ENCODE measurements at places on chromosomes 6 and 20.

DNA sequence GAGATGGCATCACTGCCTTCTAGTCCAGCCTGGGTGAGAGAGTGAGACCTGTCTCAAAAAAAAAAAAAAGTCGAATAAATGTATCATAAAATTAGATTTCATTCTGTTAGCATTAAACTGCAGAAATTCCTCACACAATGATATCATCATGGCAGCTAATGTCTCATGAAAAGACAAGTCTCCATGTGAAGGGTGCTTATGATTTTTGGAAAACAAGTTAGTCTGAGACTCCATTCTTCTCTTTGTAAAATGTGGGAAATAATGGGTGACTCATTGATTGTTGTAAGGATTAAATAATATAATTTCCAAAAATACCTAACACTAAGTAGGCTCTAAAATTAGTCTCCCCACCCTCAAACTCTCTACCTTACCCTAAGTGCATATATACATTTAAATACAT, 49.6 kb upstream of the CDYL start:
- DNase-seq = no peak

DNA sequence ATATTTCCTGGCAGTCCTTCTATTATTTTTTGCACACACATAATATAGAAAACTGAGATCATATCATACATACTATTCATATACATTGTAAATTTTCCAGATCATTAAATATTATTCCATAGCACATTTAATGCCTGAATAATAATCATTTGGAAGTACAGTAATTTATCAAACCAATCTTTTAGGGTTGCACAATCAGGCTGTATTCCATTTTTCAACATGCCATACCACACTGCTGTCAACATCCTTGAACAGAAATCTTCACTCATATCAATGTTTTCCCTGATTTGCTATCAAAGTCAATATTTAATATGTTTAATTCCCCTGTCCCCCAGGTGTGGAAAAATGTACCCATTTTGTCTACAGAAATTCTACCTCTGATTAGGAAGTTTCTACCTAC, 122.7 kb upstream of the ADGRF1 start:
- DNase-seq = no peak

GRCh38 chr6:50585441-50586330, 127.6 kb upstream of the TFAP2D start:
- no peak for DNase-seq

DNA sequence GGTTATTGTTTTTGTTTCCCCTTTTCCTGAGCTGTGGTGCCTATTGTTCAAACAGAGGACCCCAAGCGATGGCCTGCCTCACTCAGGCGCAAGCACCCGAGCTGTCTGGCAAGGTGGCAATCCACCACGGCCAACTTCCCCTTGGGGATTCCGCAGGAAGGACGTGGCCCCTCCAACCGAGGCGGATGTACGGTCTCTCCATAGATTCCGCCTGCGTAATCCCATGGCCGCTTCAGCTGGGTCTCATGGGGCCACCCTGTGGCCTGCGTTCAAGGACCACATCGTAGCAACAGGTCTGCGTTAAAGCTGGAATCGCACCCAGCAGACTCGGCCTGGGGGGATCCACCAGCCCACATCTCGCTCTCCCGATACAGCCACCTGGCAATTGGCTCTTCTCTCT, 79.9 kb downstream of the CEBPB start:
- DNase-seq = no peak

DNA sequence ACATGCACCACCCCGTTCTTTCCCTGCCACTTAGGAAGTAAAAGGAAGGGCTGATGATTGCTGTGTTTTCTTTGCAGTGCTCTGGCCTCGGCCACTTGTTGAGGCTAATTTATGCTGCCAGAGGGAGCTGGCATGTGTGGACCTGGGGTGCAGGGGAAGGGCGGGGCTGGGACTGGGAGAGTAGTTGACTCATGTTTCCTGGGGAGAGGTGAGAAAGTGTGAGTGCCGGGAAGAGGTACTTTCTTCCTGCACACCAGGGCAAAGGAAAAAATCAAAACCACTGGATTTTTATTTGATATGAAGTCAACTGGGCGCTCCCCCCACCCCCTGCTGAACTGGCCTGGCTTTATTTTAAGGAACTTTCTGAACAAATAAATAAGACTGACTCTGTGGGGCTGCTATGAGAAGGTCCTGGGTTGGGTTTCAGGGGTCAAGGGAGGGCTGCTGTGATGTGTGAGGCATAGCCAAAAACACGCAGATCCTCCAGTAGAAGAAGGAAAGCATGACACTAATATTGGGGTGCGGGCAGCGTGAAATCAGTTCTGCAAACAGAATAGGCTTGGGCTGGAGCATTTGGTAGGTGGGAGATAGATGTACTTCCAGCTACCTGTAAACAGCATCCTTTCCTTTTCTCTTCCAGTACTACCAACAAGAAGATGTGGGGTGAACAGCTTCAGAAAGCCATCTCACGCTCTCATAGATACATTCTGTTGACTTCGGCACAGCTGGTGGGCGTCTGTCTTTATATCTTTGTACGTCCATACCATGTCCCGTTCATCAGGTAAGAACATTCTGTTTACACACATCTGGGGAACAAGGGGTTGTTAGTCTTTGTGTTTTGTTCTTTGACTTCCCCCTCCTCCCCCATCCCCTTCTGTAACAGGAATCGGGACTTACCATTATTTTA, 87.5 kb downstream of the SYNJ2 start:
- DNase-seq = peak; percentile 53

- no peak for DNase-seq
Measured at GRCh38 chr20:23103284-23104018, 17.3 kb upstream of the CD93 start.

GRCh38 chr6:15893556-15894253, 230.9 kb upstream of the DTNBP1 start:
- no peak for DNase-seq

DNA sequence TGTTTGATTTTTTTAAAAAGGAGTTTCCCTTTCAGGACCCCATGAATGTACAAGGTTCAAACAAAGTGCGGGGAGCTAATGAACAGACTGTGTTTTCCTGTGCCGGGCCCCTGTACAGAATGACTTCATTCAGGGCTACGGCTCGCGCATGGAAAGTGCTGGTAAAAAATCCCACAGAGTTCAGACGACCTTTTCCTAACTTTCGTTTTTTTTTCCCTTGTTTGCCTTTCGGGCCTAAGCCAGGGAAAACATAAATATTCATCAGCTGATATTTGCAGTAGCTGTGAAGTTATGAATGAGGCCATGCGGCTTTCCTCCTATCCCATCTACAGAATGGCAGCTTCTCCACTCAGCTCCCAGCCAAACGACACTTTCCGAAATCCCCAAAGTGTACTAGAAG, 74.0 kb downstream of the HAO1 start:
- no peak for DNase-seq

DNA sequence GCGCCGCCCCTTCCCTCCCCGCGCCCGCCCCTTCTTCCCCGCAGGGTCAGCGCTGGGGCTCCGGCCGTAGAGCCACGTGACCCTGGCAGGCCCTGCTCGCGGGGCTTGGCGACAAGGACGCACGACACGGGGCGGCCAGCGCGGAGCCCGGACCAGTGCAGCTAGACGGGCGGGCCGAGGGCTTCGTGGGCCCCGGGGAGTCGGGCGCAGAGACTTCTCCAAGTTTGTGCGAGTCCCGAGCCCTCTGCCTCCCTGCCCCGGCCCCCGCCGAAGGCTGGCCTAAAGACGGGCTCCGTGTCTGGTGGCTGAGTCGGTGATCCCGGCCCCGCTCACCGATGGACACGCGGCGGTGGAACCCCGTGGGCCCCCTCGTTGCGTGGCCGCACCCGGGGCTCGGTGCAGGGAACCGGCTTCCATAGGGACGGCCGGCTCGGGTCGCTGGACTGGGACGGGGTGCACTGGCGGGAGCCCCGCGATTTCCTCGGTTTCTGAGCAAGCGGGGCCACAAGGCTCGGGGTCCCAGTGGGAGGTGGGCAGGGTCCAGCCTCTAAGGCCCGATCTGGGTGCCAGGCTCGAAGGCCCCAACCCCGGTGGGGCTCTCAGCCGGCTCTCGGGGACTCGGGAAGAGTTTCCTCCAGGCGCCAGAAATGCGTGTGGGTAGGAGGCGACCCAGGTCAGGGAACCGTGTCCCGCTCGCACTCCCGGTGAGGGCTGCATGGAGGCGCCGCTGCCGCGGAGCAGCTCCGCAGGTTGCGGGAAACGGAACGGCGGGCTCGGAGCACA, 452 bp upstream of the GATA5 start:
- no peak for DNase-seq

- DNase-seq = peak; percentile 51
Measured at GRCh38 chr6:149864578-149865535, 698 bp upstream of the LRP11 start.

- DNase-seq = no peak
Measured at GRCh38 chr6:74167511-74167910, 471.5 kb downstream of the CD109 start.

GRCh38 chr6:16673011-16673797, 88.1 kb downstream of the ATXN1 start:
- DNase-seq = no peak

DNA sequence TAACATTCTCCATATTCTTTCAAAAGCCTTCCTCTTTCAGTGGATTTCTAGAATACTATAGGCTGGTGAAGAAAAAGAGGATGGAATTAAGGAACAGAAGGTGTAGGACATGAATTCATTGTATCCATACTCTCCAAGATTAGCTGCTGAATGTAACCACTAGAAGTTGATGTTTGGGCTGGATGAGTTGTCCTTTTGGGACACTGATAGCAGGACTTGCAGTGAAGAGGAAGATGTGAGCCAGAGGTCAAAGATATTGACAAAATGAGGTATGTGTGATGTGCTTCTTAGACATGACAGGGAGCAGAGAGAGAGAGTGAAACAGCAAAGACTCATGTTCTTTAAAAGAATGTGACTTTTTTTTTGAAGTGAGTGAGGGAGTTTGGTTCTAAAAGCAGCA, 134.3 kb upstream of the MAN1A1 start:
- DNase-seq = no peak

GRCh38 chr20:47676219-47676721, 109.0 kb downstream of the SULF2 start:
- DNase-seq = no peak

DNA sequence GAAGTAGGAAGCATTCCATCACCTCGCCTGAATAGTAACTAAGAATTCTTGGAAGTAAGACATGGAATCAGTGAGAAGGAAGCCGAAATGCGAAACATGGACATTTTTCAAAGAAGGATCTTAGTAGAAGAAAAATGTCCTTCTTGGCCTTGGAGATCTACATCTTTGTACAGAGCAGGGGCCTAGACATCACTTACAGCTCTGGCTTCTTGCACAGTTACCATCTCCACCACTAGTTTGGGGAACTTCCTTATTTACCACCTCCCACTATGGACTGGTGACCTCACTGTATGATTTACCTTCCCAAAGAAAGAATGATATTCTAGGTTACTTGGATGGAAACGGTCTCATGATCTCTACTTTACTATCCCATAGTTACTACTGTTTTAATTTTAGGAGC, 15.7 kb downstream of the CASS4 start:
- DNase-seq = no peak

GRCh38 chr6:136163260-136163659, 86.9 kb downstream of the MTFR2 start:
- DNase-seq = no peak

GRCh38 chr6:42279966-42280629, 62.4 kb upstream of the MRPS10 start:
- peak; percentile 38 for DNase-seq

DNA sequence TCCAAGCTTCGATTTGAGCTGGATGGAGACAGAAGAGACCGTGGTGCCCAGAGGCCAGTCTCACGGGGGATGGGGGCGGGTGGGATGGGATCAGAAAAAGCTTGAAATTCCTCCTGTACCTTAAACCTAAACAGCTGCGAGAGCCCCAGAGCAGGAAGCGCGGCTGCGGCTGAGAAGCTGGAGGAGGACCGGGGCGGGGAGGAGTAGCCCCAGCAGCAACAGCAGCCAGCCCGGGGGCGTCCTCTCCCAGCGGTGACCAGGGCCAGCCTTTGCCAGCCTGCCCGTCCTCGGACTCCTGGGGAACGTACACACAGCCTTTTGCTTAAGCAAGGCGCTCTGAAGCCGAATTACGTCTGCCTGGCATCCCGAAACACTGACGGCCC, 17.4 kb upstream of the PRDM13 start:
- DNase-seq = no peak

- no peak for DNase-seq
Measured at GRCh38 chr20:53301869-53302268, 291.8 kb downstream of the ZNF217 start.

DNA sequence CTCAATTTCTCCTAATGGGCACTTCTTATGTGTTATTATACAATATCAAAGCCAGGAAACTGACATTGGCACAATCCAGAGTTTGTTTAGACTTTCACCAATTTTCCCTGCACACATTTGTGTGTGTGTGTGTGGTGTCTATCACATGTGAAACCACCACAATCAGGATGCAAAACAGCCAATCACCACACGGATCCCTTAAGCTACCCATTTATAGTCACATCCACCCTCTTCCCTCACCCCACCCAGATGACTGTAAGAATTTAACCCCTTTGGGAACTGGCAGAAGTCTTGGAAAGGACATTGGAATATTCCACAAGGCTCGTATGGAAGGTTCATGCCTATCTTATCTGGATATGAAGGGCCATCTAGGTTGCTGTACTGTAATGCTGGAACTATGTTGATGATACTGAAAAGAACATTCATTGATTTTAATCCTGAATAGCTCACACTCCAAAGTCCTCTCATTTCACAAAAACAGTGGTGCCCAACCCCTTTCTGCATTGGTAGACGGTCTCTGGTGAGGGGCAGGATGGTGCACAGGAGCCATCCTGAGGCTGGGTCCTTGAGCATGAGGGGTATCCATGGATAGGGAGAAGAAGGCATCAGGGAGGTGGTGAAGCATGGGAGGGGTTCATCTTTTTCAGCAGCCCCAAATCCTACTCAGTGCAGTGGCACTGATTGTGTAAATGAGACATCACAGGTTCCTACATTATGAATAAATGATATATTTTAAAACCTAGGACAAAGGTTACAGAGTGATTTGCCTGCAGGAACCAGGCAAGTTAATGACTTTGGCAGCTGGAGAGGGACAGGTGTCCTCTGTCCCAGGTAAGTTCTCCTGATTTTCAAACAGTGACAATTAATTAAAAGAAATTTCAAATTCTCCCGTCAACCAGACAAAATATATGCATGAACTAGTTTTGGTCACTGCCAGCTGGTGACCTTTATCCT, 12.1 kb upstream of the CTCFL start:
- DNase-seq = no peak

- DNase-seq = no peak
Measured at GRCh38 chr6:93819189-93819588, 399.8 kb upstream of the EPHA7 start.

- no peak for DNase-seq
Measured at GRCh38 chr20:1805816-1806215, 89.4 kb upstream of the SIRPA start.

DNA sequence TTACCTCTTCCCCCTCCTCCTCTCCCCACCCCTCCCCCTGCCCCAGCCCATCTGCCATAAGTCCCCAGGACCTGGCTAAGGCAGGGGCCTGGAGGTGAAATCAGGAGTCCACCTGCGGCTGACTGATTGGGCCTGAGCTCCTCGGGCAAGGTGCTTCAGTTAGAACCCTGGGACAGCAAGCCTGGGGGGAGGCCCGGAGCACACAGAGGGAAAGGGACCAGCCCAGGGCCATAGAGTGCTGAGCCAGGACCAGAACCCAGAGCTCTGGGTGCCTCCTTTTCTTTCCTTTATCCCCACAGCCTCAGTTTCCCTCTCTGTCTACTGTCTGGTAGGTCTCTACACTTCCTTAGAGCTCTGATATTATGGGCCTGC, 35.7 kb upstream of the VEGFA start:
- no peak for DNase-seq

Data from uterus (tissue), 4 donors.